M059J (cell line): ENCODE measurements at places on chromosomes 3 and 15.

- peak; percentile 83 for DNase-seq
These were observed 22.1 kb downstream of the CDIN1 start for GRCh38 chr15:36601497-36601932.

DNA sequence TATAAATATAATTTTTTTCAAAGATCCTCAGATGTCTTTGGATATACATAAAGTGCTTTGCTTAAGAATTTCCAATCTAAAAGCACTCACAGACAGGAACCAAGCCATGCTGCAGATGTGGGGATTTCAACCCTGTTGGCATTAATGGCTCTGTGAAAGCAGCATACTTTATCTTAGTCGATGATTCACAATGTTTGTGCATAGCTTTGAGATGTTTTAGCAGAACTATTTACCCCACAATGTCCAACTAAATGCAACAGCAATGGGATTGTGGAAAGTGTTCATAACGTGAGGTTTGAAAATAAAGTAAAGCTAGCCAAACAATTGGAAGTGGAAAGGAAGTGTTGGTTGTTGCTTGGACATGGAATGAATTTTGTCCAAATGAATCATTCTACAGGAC lies 371.4 kb downstream of the SOX2 start:
- DNase-seq = peak; percentile 32

GRCh38 chr3:185746470-185746869 lies 78.4 kb downstream of the IGF2BP2 start:
- no peak for DNase-seq

GRCh38 chr3:181582619-181583018 lies 129.1 kb upstream of the SOX2 start:
- DNase-seq = no peak

GRCh38 chr3:155871746-155872158 lies 1.3 kb downstream of the GMPS start:
- DNase-seq = no peak

- peak; percentile 45 for DNase-seq
These were observed 7.0 kb upstream of the NIPA2 start for GRCh38 chr15:22831473-22831872.

GRCh38 chr15:80309769-80310384 lies 57.9 kb upstream of the CTXND1 start:
- DNase-seq = peak; percentile 12

DNA sequence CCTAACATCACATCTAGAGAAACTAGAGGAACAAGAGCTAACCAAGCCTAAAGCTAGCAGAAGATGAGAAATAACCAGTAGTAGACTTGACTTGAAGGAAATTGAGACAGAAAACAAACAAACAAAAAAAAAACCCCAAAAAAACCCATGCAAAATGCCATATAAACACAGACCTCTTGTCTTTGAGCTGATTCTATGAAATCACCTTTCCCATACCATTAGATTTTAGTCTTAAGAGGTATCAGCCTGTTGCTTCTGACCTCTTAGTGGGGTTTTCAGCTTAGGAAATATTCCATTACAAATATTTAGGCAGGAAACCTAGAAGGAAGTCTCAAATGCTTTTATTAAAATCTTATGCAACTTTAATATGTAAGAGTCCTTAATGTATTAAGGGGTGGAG lies 23.9 kb upstream of the ST3GAL6 start:
- no peak for DNase-seq

- peak; percentile 77 for DNase-seq
These were observed 33.7 kb downstream of the ARMC8 start for GRCh38 chr3:138220788-138221187.

DNA sequence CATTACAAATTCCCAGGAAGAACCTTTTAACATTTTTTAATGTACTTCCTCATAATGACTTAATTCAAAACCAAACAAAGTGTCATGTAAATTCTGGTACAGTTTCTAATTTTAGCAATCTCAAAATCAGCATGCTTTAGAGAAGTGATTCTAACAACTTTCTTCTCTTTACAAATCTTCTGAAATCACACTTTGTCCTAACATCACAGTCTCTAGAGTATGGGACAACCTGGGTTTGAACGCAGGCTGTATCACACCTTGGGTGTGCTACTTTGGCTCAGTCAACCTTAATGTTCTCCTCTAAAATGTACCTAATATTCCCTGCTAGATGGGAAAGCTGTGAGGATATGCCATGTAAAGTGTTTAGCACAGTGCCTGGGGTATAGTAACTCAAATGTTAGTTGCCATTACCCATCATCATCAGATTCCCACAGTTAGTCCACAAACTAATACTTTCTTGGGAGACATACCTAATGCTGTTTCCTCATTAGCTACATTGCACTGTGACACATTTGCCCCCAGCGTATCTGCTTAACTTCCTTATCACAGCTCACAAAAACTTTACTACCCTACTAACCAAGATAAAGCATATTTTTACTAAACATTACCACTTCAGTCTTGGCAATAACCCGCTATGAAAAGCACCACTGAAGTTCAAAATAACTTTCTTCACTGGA lies 3.1 kb downstream of the TSPAN3 start:
- DNase-seq = no peak

DNA sequence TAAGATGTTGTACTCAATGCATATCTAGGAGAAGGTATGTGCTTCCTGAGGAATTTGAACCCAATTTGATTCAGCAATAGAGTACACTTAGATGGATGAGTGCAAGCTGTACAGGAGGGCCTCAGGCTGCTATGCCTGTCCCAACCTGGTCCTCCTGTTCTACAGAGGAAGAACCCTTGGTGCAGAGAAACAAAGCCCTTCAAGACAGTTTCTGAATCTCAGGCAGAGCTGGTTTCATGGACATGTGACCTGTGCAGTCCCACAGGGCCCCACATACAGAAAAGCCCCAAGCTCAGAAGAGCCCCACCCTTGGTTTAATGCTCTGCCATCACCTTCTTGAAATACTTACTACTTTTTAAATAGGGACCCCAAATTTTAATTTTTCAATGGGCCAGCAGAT lies 15.3 kb downstream of the FOXP1 start:
- DNase-seq = no peak

- DNase-seq = no peak
These were observed 83.5 kb upstream of the LIPC start for GRCh38 chr15:58348095-58348812.

- peak; percentile 17 for DNase-seq
These were observed 8.9 kb downstream of the CPA3 start for GRCh38 chr3:148873977-148874376.

DNA sequence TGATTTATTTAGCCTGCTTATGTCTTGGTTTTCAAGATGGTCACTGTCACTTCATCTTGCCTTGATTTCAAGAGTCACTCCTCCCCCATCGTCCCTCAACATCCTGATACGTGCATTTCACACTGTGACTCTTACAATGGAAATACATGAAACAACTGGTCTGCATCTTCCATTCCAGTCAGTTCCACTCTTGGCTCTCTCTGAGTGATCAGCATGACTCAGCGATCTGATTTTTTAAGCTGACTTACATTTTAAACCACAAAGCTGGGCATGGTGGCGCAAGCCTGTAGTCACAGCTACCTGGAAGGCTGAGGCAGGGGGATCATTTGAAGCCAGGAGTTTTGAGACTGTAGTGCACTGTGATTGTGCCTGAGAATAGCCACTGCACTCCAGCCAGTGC lies 271.2 kb upstream of the ROPN1 start:
- DNase-seq = peak; percentile 97

DNA sequence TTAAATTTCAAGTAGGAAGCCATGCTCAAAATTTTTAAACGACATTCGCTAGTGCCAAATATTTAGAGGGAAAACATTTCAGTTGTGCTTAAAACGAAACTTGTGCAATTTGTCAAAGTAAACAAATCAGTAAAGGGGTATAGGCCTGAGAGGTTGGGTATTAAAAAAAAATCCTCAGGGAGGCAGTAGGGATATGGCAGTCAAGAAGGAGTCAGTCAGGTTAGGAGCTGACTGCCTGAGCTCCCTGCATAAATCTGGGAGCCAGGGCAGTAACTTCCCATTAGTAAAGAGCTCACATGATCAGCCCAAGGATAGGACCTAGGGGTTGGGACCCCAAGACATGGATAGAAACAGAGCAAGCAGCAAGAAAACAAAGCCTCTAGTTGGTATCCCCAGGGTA lies 120.7 kb upstream of the STAC start:
- no peak for DNase-seq

GRCh38 chr3:44654039-44654438 lies 5.5 kb downstream of the ZNF35 start:
- peak; percentile 13 for DNase-seq
